ENCODE measurements at places on chromosomes 6 and 20. TPM values are rescaled to one million over a fixed set of nuclear protein-coding genes. Genes with fewer than 3 reads are reported as not detected.

ENPP1 gene
- total RNA-seq, result 1.0 TPM

FAM217A gene
- total RNA-seq, result not detected

CD109 gene
- 70.4 TPM for total RNA-seq

CPXM1 gene
- total RNA-seq, result not detected

SYTL3 gene
- 1.5 TPM for total RNA-seq

ECT2L gene
- total RNA-seq, result not detected

PAK5 gene
- not detected for total RNA-seq

YIPF3 gene
- total RNA-seq, result 69.4 TPM

UST gene
- total RNA-seq, result 4.6 TPM

MTFR2 gene
- 12.0 TPM for total RNA-seq

MBOAT1 gene
- total RNA-seq, result 2.0 TPM

BTNL2 gene
- total RNA-seq, result not detected

SIRPD gene
- not detected for total RNA-seq

ANGPT4 gene
- total RNA-seq, result 0.03 TPM

MDN1 gene
- 9.0 TPM for total RNA-seq

MEI4 gene
- total RNA-seq, result not detected

MAPK13 gene
- 0.49 TPM for total RNA-seq

EEF1A2 gene
- total RNA-seq, result 153 TPM

CRISP2 gene
- total RNA-seq, result not detected

FNDC11 gene
- total RNA-seq, result 0.21 TPM

EYA4 gene
- 10.0 TPM for total RNA-seq

BPIFA2 gene
- total RNA-seq, result not detected

SCRT2 gene
- not detected for total RNA-seq

TOX2 gene
- total RNA-seq, result 14.3 TPM

PRKN gene
- 0.24 TPM for total RNA-seq

DLL1 gene
- total RNA-seq, result 0.37 TPM

PDYN gene
- not detected for total RNA-seq

LPA gene
- total RNA-seq, result 0.10 TPM

LRRC73 gene
- 1.2 TPM for total RNA-seq

C6orf132 gene
- 3.7 TPM for total RNA-seq

C4A gene
- 0.93 TPM for total RNA-seq

DSP gene
- total RNA-seq, result 33.0 TPM

NKAPL gene
- not detected for total RNA-seq

MDC1 gene
- 15.8 TPM for total RNA-seq
